SK-N-DZ (cell line): ENCODE measurements at places on chromosomes 7 and 10.

- DNase-seq, result no peak
Measured at GRCh38 chr10:71031026-71031425, 142.7 kb upstream of the PCBD1 start.

DNA sequence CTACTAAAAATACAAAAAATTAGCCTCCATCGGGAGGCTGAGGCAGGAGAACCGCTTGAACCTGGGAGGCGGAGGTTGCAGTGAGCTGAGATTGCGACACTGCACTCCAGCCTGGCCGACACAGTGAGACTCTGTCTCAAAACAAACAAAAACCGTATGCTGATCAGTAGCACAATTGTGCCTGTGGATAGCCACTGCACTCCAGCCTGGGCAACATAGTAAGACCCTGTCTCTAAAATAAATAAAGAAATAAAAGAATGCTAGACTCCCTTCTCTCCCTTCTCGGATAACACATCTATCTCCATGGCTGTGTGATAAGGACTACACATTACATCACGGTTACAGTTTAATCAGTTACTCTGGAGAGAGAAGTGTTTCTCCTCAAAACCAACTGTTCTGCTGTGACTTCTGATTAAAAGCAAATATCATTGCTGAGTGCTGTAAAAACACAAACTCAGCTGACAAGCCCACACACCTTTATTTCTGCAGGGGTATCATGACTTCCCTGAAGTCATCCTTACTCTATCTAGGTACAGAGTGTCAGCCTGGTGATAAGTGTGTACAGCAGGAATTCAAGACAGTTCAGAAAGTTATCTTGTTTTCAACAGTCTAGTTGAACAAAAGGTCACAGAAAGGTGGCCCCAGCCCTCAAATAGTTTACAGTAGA lies 5.3 kb upstream of the ARHGAP19 start:
- DNase-seq, result no peak

GRCh38 chr10:84432891-84433290 lies 104.5 kb downstream of the CCSER2 start:
- no peak for DNase-seq

- DNase-seq, result no peak
Measured at GRCh38 chr10:74677951-74678350, 148.4 kb upstream of the KAT6B start.

DNA sequence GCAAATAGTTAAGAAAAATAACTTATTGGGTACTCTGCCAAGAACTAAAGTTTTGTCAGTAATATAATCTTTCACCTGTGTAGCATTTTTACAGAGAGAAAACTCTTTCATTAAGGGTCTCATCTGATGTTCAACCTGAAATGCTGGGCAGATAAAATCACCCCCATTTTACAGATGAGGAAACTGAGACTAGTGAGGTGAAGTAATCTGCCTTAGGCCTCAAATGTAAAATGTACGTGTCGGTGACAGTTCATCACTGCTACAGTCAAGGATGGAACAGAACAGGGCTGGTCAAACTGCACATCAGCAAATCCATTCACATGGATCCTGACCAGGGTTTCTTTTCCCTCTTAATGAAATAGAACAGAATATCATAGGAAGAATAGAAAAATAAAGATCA lies 121.8 kb downstream of the RAPGEF5 start:
- DNase-seq, result no peak

- no peak for DNase-seq
Measured at GRCh38 chr7:123770378-123770777, 21.6 kb upstream of the WASL start.

- no peak for DNase-seq
Measured at GRCh38 chr7:84536271-84536870, 341.8 kb upstream of the SEMA3A start.

DNA sequence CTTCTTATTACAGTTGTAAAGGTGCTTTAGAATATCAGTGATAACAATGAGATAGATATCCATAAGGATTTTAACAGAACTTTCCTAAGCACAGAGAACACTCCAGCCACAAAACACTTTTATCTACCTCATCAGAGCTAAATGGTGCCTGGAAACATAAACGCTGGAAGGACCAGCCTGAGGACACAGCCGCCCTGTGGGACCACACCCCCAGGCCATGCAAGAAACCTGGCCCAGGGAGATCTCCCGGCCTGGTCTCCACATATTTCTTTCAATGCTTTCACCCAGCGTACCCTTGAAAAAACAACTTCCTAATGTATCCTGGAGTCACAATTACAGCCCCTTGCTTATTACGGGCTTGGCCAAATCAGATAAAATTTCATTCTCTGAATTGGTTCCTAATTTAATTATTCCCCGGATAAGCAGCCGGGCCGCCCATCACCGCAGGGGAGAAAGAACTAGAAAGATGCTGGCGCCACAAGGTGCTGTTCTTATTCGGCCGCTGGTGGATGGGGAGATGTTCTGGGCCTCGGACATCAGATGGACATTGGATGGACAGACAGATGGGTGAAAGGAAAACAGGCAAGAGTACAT lies 11.8 kb downstream of the CHST15 start:
- DNase-seq, result peak; percentile 94
